ENCODE measurements at places on chromosomes 3 and 15.

- DNase-seq: no peak
Measured at GRCh38 chr3:24945563-24945962, 450.9 kb upstream of the THRB start.

DNA sequence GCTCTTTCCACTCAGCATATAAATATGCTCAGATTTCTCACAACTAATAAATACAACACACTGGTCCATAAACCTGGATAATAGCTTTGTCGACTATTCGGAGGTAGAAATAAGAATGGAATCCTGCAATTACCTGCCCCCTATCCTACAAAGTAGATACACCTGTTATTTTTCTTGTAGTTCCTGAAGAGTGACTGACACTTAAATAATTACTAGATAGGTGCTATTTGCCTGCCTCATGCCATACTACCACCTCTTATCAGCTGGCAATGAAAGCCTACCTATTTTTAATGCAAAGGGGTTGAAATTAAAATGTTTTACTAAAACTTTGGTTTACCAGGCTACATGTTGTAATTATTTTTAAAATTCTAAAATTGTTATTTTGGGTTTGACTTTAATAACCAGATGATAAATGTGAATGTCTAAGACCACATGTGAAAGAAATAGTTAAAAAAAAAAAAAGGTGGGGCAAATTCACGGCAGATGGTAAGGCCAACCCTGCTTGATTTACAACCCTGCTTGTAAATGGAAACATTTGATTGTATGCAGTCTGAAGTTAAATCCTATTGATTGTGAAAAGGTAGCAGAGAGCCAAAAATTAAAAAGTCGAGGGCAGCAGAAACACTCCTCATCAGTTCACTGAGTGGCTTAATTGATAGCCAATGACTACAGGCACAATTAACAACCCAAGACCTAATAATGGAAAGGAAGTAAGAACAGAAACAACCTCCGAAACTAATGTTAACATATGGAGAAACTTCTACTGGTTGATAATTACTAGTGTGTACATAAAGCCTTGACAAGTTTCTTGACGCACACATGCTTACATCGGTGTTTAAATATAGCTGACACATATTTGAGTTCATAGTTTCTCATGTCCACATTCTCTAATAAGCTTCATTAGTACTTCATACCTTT lies 8.9 kb downstream of the PEAK1 start:
- no peak for DNase-seq

DNA sequence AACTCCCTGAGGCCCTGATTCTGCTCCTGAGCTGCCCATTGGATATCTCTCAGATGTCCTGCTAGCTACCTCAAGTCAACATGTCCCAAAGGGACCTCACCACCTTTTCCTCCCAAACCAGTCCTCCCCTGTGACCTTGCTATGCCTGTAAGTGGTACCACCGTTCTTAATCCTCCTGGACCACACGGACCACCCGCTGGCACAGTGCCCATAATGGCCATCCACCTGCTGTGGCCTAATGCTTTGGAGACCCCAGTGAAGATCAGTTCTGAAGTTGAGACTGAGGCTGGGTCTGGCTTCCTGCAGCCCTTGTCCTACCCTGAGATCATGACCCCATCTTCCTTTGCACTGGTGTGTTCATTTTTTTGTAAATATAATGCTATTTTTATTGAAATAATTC lies 15.0 kb upstream of the VPS8 start:
- no peak for DNase-seq

DNA sequence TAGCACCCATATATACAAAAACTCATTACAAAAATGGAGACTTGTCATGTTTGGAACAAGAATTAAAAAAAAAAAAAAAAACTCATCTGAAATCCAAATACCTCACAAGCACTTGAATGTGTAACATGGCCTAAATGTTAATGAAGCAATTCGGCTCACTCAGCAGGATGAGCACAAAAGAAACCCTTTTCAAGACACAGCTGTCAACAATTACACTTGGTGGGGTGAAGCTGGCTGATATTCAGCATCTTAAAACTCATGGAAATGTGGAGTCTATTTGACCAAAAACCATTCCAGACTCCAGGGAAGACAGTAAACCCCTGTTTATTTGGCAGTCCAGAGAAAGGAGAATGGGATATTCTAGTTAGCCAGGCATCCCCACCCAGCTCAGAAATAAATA lies 205.4 kb upstream of the TSC22D2 start:
- no peak for DNase-seq

DNA sequence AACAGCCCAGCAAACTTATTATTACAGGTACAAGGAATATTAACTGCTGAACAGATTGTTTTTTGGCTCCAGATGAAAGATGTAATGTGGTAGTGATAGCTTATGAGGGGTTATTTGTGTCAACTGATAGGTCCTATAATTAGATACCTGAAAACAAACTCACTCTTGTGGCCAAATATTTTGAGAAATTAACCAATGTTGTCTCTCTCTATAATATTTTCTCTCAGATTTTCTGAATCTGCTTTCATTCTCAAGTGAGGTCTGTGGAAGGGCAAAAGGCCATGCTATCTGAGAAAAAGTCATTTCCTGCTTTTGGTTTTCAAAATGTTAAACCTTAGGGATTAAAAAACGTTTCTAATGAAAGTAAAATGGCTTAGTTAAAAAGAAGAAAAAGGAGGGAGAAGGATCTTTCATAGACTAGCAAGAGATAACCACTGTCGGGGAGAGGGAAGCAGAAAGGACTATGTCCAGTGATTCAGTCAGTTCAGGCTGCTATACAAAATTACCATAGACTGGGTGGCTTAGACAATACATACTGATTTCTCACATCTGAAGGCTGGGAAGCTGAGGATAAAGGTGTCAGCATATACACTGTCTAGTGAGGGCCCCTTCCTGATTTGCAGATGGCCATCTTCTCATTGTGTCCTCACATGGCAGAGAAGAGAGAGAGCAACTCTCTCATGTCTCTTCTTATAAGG lies 277.5 kb upstream of the P2RY1 start:
- DNase-seq: no peak

GRCh38 chr3:14239940-14240339 lies 61.3 kb downstream of the LSM3 start:
- no peak for DNase-seq

DNA sequence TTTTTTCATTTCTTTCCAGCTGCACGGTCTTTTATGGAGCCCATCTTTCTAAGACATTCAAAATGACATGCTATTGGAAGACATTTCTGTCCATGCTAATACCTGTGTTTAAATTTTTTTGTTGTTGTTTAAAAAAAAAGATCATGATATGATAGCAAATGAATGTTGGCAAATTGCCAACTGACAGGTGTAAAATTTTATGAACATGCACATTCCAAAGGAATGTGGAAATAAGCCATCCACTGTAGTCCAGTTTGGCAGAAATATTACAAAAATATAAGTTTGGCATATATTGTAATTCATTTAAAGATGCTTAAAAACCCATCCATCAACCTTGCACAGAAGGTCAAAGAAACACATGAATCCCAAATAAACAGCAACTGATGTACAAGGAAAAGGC lies 75.6 kb upstream of the WNT5A start:
- DNase-seq: no peak

GRCh38 chr3:13705702-13706280 lies 156.9 kb downstream of the FBLN2 start:
- no peak for DNase-seq

- DNase-seq: no peak
Measured at GRCh38 chr15:91882858-91883586, 29.5 kb downstream of the SLCO3A1 start.

DNA sequence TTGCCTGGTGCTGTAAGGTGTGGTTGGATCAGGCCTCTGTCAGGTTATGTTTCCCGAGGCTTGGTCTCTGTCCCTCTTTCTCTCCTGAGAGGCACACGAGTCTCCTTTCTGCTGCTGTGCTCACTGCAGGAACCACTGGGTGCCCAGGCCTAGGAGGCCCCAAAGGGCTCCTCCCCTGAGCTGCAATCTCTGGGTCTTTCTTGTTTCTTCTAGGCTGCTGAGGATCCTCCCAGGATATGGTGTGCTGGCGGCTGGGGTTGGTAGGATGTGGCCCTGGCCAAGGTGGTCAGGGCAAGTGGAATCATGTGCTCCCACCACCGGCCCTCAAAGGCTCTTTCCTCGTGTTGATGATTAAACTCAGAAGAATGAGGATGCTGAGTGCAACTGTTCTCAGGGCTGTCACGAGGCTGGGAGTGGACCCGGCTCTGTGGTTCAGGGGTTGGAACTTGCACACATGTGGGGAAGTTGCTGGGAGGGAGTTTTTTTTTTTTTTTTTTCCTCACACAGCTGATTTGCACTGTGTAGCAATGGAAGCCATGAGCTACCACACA lies 43.6 kb upstream of the CTSH start:
- DNase-seq: peak; percentile 11

DNA sequence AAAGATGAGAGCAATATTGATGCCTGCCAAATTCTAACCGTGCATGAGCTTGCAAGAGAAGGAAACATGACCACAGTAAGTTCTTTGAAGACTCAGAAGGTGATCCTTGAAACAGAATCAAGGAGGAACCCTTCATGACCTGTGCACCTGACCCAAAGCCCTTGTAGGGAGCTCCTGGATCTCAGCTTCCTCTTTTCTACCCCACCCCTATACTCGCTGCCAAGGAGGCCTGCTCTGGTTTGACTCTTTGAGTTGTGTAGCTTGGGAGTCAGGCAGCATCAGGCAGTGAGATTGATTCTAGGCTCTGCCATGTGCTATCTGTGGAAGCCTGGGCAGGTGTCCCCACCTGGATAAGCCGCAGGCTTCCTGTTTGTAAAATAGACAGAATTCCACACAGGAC lies 10.6 kb downstream of the TTC21A start:
- DNase-seq: no peak

DNA sequence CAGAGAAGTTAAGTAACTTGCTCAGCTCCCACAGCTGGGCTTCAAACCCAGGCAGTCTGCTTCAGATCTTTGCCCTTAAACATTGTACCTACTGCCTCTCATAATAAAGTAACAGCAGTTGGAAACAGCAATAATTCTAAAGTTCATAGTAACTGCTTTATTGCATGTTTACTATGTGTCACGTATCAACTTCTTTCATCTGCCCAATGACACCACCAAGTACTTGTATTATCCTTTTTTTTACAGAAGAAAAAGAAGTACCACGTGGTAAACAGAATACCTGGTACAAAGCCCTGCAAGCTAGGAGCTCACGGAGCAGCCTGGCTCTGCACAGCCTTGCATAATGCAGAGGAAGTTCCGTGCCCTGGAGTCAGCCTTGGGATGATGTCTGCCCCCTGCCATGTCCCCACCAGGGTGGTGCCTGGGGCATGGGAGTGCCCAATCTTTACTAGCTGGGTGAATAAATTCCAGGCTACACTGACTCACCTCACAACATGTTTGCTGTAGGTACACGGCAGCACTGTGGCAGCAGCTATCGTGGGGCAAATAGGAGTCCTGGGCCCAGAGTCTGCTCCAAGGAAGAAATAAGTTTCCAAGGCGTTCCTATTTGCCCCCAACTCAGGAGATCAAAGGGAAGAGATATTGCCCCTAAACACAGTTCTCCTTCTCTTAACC lies 77.2 kb downstream of the LDHAL6B start:
- DNase-seq: no peak

DNA sequence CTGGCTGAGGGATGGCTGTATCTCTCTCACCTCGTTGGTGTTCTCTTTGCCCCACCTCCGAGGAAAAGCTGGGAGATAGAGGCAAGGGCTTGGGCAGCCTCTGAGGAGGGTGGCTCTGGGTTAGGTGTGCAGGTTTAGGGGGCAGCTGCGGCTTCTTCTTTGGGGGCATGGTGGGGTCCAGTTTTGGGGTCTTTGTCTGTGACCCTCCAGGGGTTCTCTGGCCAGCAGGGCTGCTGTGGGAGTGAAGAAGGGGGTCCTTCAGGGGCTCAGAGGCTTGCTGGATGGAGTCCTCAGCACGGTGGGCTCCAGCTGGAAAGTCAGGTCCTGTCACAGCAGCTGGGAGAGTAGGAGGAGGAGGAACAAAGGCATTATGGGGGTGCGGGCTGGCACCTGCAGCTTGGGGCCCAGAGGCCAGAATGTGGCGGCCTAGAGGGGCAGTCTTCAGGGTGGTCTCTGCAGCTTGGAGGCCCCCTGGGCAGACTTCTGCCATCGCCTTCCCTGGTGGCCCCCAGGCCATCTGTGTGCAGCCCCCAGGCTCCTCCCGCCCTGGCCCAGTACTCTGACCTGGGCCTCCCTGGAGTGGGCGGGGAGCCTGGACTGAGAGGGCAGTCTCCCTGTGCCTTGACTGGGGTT lies 7.0 kb downstream of the XIRP1 start:
- DNase-seq: no peak

DNA sequence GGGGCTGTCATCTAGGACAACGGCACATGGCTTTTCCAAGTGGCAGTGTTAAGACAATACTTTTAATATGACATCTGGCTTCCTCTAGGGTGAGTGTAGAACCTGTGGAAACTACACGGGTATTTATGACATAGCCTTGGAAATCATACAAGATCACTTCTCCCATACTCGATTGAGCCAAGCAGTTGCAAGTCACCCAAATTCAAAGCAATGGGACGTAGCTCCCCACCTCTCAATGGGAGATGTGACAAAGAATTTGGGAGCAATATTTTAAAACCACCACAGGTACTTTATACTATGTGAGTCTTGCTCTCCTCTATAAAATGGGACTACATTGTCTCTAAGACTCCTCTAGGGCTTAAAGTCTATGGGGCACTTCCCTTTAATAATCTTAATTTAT lies 93.5 kb downstream of the TGFBR2 start:
- DNase-seq: no peak

DNA sequence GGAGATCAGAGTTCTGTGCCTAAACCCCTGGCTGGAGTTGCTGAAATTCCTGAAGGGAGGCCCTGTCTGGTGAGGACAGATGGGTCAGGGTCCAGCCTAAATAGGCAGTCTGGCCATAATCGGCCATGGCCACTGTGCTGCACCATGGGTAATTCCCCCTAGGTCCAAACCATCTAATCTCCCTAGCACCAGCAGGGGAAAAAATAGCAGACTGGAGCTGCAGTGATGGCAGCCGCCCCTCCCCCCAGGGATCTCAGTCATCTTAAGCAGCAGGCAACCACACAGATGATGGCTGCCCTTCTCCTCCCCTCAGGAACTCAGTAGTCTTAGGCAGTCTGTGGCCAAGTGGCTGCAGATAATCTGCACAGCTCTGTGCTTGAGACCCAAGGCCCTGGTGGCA lies 68.4 kb upstream of the CD96 start:
- DNase-seq: no peak

GRCh38 chr3:48399387-48400172 lies 27.6 kb downstream of the FBXW12 start:
- DNase-seq: no peak

- DNase-seq: no peak
Measured at GRCh38 chr15:57994221-57995049, 71.1 kb downstream of the ALDH1A2 start.
